Glomerular endothelial cell (primary cell): ENCODE measurements at places on chromosomes 12 and 14. TPM values are rescaled to one million over a fixed set of nuclear protein-coding genes. Genes with fewer than 3 reads are reported as not detected.

Gene SMCO2
- 0.88 TPM in 1 of 2 replicates, not detected in the other for total RNA-seq

Gene CLECL1
- total RNA-seq: not detected in 2 replicates

Gene CIROP
- not detected in 2 replicates for total RNA-seq

Gene B4GALNT3
- total RNA-seq: 0.44 and 0.64 TPM in 2 replicates

Gene SMIM41
- not detected in 2 replicates for total RNA-seq

Gene CPNE6
- not detected in 2 replicates for total RNA-seq

Gene TRMT5
- total RNA-seq: 6.9 and 12.3 TPM in 2 replicates

Gene TMEM30B
- 0.12 and 0.34 TPM in 2 replicates for total RNA-seq

Gene PLEKHD1
- total RNA-seq: 0.18 TPM in 1 of 2 replicates, not detected in the other
